ENCODE measurements at places on chromosomes 6 and 20.

GRCh38 chr6:159713984-159714383 lies 13.3 kb upstream of the WTAP start:
- no peak for DNase-seq

GRCh38 chr20:63401384-63402110 lies 40.4 kb upstream of the CHRNA4 start:
- DNase-seq: no peak

DNA sequence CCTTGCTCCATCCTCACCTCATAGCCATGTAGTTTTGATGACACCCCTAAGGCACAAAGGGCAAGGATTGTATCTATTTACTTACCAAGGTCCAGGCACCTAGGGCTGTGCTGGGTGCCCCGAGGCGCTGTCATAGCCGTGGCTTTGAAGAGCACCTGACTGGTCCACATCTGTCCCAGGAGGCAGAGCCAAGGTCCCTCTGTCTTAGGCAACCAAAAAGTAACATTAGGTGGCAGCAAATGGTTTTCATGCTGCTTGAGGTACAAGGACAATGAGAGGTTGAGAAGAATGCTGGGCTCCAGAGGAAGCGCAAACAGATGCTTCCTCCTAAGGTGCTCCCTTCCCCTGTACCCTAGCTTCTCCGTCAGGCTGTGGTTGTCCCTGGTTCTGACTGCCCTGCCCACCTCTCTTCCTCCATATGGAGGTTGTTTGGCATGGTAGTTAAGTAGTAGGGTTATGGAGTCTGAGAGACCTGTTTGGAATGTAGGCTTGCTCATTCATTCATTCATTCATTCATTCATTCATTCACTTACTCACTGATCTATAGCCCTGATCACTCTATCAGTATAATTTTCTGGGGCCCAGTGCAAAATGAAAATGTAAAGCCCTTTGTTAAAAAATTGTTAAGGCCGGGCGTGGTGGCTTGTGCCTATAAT lies 3.0 kb upstream of the UQCC2 start:
- DNase-seq: no peak

GRCh38 chr6:136113736-136114173 lies 136.4 kb downstream of the MTFR2 start:
- DNase-seq: no peak
